Placental pericyte (primary cell): ENCODE measurements at places on chromosomes 16 and 17. TPM values are rescaled to one million over a fixed set of nuclear protein-coding genes. Genes with fewer than 3 reads are reported as not detected.

The SCN4A gene
- total RNA-seq, result under 0.01 TPM in 1 of 2 replicates, not detected in the other

The RTN4RL1 gene
- total RNA-seq, result 0.14 TPM in 1 of 2 replicates, not detected in the other

The RAB26 gene
- 1.4 and 1.5 TPM in 2 replicates for total RNA-seq

The CHD9NB gene
- total RNA-seq, result 1.6 and 1.8 TPM in 2 replicates

The VPS35 gene
- total RNA-seq, result 104 and 169 TPM in 2 replicates

The KIFC3 gene
- total RNA-seq, result 157 and 170 TPM in 2 replicates

The EPN3 gene
- total RNA-seq, result not detected in 2 replicates

The LPCAT2 gene
- total RNA-seq, result 14.4 and 52.4 TPM in 2 replicates

The DNAAF8 gene
- total RNA-seq, result 0.57 and 1.1 TPM in 2 replicates

The INPP5K gene
- 25.6 and 46.2 TPM in 2 replicates for total RNA-seq

The EXOC3L1 gene
- total RNA-seq, result not detected in 2 replicates

The PHOSPHO1 gene
- total RNA-seq, result 0.66 and 1.3 TPM in 2 replicates

The ITGB4 gene
- total RNA-seq, result 0.44 and 0.57 TPM in 2 replicates

The FA2H gene
- not detected in 2 replicates for total RNA-seq

The MIEN1 gene
- total RNA-seq, result 19.5 and 28.7 TPM in 2 replicates

The KRT25 gene
- not detected in 2 replicates for total RNA-seq

The ZPBP2 gene
- not detected in 2 replicates for total RNA-seq

The FBXO47 gene
- not detected in 2 replicates for total RNA-seq
